Stimulated activated CD8-positive, alpha-beta memory T cell treated with anti-CD3 and anti-CD28 coated beads, Interleukin-7, amount 100 ng/mL, for 4 hours (primary cell): ENCODE measurements at places on chromosomes 12 and 14.

- DNase-seq, result no peak
Observed at GRCh38 chr12:11348439-11348838, 38.2 kb upstream of the PRB4 start.

- no peak for DNase-seq
Observed at GRCh38 chr12:42741091-42741490, 151.5 kb upstream of the PRICKLE1 start.

- DNase-seq, result no peak
Observed at GRCh38 chr12:59386236-59386635, 209.6 kb upstream of the SLC16A7 start.

- no peak for DNase-seq
Observed at GRCh38 chr14:45679853-45680252, 426.9 kb upstream of the MIS18BP1 start.

DNA sequence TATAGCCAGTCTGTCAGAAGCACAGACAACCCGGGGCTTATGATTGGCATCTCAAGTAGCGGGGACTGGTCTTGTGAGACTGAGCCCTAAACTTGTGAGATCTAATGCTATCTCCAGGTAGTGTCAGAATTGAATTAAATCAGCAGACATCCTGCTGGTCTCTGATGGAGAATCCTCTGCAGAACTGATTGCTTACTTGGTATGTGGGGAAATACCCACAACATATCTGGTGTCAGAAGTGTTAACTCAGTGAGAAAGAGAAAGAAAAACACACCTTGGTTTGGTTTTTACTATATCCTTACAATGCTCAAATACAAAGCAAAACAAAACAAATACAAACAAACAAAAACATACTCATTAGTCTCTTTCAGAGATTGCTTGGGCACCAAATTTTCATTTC is 10.0 kb downstream of the SEL1L start:
- no peak for DNase-seq

DNA sequence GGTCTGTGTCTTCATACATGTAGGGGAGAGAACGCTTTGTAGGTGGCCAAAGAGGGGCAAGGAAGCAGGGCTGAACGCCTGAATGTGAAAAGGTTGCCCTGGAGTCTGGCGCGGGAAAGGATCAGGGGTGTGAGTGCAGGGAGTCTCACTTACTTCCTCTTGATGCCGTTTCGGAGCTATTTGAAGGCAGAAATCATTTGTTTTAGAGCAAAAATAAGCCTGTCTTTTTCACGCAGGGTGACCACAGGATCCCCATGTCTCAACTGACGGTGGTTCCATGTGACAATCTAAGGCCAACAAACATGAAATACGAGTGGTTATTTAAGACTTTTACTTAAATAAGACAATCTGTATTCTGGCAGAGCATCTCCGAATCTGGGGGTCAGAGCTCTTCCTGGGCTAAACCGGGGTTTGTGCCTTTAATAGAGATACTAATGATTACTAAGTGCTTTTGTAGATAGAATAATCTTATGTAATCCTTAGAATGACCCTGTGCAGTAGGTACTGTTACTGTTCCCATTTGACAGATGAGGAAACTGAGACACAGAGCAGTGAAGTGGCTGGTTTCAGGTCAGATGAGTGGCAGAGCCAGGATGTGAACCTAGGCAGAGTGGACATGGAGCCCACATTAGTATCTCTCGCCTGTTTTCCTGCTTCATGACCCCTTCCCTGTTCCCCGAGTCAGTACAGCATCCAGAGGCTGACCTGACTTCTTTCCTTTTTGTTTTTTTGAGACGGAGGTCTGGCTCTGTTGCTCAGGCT is 1.9 kb downstream of the BRI3BP start:
- no peak for DNase-seq

DNA sequence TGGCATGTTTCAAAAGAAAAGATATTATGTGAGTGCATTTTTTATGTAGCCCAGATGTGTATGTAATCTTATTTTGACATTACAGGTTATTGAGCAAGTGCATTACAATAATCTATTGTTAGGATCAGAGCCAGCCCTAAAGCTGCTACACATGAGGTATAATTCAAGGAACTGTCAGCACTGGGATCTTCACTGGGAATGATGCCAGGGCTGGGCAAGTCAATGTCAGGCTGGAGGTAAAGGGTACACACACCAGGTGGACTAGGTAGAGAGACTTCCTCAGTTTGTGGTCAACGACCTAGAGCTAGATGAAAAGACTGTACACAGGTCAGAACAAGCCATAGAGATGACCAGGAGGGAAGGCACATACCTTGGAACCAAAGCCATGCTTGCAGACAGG is 15.4 kb downstream of the TRIM9 start:
- DNase-seq, result no peak

GRCh38 chr14:58455593-58456265 is 28.2 kb downstream of the KIAA0586 start:
- no peak for DNase-seq

- no peak for DNase-seq
Observed at GRCh38 chr12:82694970-82695369, 8.3 kb downstream of the TMTC2 start.

- no peak for DNase-seq
Observed at GRCh38 chr12:19657732-19658130, 218.4 kb downstream of the AEBP2 start.

GRCh38 chr14:99430491-99430890 is 50.2 kb downstream of the SETD3 start:
- no peak for DNase-seq

GRCh38 chr12:73225941-73226340 is 953.8 kb downstream of the TRHDE start:
- DNase-seq, result no peak

- DNase-seq, result no peak
Observed at GRCh38 chr14:100769035-100769939, 42.6 kb downstream of the DLK1 start.

DNA sequence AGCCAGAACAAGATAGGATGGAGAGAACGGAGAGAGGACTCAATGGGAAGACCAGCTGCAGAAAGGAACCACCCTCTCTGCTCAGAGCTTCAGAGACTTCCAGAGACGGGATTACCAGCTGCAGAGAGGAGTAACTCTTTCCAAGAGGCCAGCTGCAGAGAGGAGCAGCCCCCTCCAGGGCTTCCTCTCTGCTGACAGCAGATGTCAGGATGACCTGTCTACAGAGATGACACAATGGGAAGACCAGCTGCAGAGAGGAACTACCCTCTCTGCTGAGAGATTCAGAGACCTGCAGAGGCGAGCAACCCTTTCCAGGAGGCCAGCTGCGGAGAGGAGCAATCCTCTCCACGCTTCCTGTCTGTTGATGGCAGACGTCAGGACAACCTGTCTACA is 61.8 kb downstream of the KLRG1 start:
- DNase-seq, result no peak
